Activated CD4-positive, alpha-beta T cell treated with anti-CD3 and anti-CD28 coated beads for 36 hours (primary cell): ENCODE measurements at places on chromosomes 1 and 21. TPM values are rescaled to one million over a fixed set of nuclear protein-coding genes. Genes with fewer than 3 reads are reported as not detected.

The MYBPH gene
- not detected for total RNA-seq

The LCE1A gene
- not detected for total RNA-seq

The KLF17 gene
- total RNA-seq: not detected

The MRPL20 gene
- total RNA-seq: 143 TPM

DNA sequence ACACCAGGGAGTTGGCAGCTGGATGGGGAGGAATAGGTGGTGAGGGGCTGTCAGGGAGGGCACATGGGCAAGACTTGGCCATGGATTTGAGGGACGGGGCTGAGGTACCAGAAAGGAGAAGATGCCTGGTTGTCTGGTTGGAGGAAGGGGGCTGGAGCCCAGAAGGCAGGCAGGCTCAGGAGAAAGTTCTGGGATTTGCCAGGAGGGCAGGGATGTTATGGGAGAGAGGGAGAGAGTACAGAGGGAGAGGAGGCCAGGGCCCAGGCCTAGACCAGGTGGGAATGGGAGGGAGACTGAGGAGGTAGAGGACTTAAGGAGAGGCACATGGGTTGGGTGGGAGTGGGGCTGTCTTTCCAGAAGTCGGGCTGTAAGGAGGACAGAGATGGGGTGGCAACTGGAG is 4.3 kb downstream of the A3GALT2 start:
- DNase-seq: no peak

DNA sequence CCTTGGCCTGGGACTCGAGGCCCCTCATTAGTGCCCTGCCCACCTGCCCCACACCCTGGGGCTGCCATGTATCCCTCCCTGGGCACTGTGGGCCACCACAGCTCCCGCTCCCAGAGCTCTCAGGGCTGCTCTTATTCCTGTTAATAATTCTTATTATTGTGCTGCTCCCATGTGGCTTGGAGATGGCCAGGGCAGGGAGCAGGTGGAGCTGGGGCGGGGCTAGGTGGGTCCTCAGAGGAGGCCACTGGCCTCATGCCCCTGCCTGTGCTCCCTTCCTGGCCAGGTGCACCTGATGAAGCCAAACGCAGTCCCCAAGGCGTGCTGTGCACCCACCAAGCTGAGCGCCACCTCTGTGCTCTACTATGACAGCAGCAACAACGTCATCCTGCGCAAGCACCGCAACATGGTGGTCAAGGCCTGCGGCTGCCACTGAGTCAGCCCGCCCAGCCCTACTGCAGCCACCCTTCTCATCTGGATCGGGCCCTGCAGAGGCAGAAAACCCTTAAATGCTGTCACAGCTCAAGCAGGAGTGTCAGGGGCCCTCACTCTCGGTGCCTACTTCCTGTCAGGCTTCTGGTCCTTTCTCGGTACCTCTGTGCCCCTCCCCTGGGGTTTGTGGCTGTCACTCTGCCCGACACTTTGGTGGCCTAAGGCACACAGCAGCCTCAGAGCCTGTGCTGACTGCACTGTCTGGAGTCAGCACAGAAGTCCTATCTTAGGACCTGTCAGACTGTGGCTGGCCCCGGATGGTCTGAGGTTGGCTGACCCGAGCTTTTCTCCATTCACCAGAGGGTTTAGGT is 34.1 kb downstream of the BMP8A start:
- DNase-seq: peak; percentile 49

DNA sequence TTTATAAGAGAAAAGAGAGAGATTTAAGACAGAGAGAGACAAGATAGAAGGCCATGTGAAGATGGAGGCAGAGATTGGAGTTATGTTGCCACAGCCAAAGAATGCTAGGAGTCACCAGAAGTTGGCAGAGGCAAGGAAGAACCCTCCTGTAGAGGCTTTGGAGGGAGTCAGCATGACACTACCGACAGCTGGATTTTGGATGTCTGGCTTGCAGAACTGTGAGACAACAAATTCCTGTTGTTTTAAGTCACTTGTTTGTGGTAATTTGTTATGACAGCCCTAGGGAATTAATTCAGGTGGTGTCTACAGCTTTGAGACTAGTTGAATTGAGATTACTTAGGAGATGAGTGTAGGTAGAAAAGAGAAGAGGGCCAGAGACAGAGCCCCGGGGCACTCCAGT is 158.5 kb downstream of the DNM3 start:
- DNase-seq: no peak

DNA sequence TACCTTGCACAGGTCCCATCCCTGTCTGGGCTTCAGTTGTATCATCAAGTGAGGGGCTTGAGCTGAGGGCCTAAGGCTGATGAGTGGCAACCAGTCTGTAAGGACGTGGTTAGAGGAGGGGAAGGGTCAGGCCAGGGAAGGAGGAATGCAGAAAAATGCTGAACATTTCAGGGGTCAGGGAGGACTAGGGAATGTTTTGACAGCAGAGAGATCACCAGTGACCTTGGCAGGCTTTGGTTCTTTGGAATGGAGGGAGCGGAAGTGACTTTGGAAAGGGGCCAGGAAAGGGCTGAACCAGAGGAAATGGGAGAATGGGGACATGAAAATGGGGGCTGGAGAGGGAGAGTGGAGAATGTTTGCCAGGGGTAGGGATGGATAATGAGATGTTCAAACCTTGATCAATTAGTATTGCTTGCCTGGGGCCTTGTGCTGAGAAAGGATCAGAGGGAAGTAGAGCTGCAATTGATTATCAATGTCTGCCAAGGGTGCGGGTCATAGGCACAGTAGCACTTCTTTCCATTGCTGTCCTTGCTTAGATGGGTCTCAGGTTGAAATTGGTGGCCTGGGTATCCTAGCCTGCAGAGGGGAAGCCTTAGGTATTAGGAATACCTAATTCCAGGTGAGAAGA is 7.4 kb downstream of the LDLRAP1 start:
- no peak for DNase-seq

- DNase-seq: no peak
Observed at GRCh38 chr1:74812180-74812541, 79.2 kb downstream of the TYW3 start.

GRCh38 chr1:171438441-171438840 is 46.9 kb upstream of the PRRC2C start:
- DNase-seq: no peak

GRCh38 chr1:28449904-28450303 is 55.9 kb upstream of the RCC1 start:
- DNase-seq: peak; percentile 71

- DNase-seq: no peak
Observed at GRCh38 chr1:227778401-227778947, 37.0 kb upstream of the PRSS38 start.

DNA sequence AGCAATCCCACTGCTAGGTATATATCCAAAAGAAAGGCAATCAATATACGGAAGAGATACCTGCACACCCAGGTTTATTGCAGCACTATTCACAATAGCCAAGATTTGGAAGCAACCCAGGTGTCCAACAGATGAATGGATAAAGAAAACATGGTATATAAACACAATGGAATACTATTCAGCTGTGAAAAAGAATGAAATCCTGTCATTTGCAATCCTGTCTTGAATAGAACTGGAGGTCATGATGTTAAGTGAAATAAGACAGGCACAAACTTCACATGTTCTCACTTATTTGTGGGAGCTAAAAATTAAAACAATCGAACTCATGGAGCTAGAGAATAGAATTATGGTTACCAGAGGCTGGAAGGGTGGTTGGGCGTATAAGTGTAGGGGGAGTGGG is 101.0 kb downstream of the OSBPL9 start:
- no peak for DNase-seq
